ENCODE measurements at places on chromosomes 4 and X.

- no peak for DNase-seq
These were observed 79.4 kb downstream of the FAM53A start for GRCh38 chr4:1604706-1605205.

DNA sequence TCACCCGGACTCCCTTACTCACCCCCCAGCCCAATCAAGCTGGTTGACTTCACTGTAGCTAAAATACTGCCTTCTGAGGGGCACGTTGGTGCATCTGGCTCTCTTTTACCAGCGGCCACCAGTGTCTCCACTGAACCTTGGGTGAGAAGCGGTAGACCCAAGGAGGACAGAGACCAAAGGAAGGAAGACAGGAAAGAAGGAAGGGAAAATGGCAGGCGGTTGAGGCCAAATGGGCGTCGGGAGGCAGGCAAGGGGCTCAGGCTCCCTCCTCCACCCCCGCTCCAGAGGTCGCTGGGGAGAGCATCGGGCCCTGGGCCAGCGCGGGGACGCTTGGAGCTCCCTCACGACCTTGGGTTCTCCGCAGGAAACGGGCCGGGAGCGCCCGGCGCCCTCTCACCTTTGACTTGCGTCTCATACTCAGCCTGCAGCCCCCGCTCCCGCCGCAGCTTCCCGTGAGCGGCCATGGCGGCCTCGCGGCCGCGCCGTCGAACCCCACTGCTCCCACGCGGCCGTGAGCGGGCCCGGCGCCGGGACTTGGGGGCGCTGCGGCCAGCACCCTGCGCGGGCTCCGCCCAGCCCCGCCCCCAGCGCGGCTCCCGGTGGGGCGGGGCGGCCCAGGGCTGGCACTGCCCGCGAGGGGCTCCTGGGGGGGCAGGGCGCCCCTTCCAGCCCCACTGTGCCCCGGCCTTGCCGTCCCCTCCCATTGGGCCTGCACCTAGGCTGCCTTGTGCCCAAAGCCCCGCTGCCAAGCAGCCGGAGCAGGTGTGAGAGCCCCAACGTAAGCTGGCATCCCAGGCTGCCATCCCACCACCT lies at the start of gene ARHGAP4:
ARHGAP4 (minus strand) TSS at position 526 of the 813 bp plus-strand sequence; CDS start at position 464, 62 bp downstream.
- peak; percentile 43 for DNase-seq

DNA sequence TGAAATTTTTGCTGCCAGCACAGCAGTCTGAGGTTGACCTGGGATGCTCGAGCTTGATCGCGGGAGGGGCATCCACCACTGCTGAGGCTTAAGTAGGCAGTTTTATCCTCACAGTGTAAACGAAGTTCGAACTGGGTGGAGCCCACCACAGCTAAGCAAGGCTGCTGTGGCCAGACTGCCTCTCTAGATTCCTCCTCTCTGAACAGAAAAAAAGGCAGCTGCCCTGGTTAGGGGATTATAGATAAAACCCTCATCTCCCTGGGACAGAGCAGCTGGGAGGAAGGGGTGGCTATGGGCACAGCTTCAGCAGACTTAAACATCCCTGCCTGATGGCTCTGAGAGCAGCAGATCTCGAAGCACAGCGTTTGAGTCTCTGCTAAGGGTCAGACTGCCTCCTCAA lies 314.6 kb downstream of the STPG2 start:
- DNase-seq = peak; percentile 86

DNA sequence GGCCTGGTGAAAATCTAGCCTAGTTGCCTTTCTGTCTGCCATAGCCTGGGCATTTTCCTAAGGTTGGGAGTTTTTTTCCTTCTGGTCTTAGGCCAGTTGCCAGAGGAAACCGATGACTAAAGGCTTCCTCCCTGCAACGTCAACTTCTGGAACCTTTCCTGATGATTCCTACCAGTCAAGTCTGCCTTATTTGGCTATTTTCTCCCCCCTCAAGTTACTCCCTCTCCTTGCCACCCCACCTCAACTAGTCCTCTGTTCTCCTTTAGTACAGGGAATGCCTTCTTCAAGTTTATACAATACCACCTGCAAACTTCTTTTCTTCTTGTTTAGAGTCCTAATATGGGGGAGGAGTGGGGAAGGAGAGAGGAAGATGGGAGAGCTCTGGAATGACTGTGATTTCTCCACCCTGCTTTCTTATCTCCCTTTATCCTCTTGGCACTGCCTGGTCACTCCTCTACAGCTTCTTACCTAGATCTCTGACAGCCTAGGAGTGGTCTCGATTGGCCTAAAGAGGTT lies 10.6 kb downstream of the MSN start:
- DNase-seq = no peak

DNA sequence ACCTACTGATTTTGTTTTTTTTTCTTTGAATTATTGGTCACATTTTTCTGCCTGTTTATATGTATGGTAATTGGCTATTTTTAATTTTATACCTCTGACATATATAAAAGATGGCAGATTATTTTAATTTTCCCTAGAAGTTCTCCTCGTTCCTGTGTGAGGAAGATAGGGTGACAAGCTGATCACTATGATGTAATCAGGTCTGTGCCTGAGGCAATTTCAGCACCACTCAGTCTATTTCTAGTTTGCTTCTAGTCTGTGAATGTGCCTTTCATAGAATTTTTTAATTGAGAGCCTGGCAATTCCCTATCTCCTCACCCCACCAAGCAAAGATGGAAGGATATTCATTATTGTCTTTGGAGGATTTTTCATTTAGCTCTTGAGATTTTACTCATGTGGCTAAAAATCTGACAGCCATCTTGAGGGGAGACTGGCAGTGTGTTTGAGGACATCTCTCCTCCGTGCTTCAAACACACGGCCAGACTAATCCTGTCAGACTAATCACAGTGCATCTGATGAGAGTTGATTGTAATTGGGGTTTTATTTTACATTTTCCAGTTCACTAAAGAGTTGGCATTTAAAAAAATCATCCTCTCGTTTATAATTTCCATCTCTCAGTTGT lies 500.3 kb downstream of the TRIML1 start:
- no peak for DNase-seq

- peak; percentile 1 for DNase-seq
These were observed 11.9 kb upstream of the ADH7 start for GRCh38 chr4:99447079-99447478.

DNA sequence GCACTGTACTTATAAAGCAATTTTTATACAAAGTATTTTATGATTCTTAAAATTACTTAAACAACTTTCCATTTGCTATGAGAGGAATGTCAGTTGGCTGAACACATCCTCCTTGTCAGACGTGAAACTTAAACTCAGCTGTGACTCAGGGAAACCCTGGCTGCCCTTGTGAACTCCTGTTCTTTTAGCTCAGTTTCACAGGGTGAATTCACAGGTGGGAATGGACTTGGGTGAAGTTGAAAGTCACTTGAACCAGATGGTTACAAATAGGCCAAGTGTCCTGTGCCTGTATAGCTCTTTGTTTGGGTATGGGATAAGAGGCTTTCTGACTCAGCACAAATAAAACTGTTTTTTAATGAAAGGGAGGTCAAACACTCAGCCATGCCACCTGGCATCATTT lies 67.4 kb upstream of the FAM47B start:
- DNase-seq = no peak

DNA sequence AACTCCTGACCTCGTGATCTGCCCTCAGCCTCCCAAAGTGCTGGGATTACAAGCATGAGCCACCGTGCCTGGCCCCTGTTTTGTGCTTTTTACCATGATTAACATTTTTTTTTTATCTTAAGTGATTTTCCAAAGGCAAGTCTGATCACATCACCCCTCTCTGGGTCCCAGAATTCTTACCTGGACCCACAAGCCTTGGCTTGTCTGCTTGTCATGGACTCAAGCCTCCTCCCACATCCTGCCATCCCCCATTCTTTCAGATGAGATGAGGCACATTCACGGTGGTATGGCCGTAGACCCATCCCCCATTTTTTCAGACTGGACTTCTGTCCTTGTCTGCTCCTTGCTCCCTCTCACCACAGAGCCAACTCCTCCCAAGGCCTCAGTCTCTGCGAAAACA lies 55.3 kb downstream of the APLN start:
- no peak for DNase-seq

- DNase-seq = no peak
These were observed 124.6 kb upstream of the NAP1L5 start for GRCh38 chr4:88822034-88822789.

GRCh38 chr4:121192013-121192412 lies 27.9 kb upstream of the TNIP3 start:
- DNase-seq = no peak

GRCh38 chrX:104270212-104270611 lies 15.5 kb upstream of the ESX1 start:
- DNase-seq = peak; percentile 9

DNA sequence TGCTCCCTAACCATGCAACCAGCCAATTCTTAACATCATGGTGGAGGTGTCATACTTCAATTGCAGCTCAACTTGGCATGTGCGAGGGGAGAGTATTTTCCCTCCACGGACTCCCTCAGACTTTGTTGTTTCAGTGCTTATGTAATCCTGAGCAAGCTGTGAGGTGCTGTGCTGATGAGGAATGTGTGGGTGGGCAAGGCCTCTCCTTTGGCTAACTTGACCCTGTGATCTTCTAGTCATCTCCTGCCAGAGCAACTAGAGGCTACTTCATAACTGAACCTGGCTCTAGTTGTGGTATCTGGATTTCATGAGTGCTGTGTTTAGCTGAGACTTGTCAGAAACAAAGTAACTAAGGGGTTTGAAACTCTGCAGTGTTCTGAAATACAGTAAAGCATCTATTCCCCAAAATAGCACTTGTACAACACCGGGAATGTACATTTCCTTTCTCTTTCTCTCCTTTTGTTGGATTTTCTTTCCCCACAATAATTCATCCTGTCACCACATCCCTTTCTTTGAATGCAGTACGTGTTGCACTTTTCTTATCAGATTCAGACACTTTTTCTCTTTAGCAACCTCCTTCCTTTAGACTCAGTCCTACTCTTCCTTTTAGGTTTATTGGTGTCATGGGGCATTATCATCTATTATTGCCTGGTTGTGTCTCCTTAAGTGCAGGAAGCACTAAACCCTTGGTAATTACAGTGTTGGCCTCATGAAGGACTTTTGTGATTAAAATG lies 415.2 kb upstream of the NR3C2 start:
- DNase-seq = no peak

DNA sequence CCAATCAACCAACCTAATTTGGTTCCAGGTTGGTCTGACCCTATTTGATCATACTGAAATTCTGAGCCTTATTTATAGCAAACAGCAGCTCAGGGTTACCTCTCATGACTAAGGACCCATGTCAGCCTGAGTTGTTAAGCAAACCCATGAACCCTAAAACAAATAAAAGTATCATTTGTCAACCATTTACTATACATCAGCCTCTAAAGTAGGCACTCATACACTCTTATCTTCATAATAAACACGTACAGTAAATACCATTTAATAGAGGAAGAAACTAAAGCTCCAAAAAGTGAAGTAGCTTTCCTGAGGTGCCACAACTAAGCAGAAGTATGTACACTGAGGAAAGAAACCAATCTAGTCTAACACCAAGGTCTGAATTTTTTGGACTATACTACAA lies 25.2 kb downstream of the MANBA start:
- DNase-seq = no peak

DNA sequence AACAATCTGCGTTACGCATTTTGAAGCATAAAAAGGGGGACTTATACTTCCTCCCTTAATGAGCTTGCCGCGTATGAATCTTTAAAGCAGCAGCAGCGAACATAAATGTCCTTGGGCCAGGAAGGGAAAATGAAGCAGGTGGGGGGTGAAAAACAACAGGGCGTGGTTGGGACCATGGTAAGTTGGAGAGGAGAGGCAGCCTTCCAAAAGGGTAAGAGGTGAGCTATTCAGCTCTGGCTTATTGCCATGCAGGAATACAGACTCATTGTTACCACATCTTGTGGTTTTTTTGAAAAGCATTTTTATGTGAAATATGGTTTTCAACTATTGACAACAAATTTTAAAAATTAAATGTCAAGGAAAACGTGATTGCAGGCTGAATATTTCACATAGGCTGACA lies 710.7 kb upstream of the FAM241A start:
- no peak for DNase-seq

GRCh38 chr4:20890761-20891160 lies 190.5 kb downstream of the PACRGL start:
- DNase-seq = no peak

DNA sequence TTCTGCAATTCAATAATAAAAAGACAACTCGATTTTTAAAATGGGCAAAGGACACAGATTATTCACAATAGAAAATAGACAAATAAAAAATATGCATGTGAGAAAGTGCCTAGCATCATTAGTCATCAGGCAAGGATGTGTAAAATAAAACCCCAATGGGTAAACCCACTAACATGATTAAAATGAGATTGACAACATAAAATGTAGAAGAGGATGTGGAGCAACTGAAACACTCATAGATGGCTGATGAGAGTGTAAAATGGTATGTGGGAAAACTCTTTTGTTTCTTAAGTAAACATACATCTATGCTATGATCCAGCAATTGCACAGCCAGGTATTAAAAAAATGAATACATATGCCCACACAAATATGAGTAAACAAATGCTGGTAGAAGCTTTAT lies 177.6 kb downstream of the IQCM start:
- peak; percentile 6 for DNase-seq

GRCh38 chr4:132642016-132642817 lies 506.9 kb upstream of the PCDH10 start:
- peak; percentile 70 for DNase-seq

- DNase-seq = no peak
These were observed 14.2 kb upstream of the TIMM8A start for GRCh38 chrX:101362757-101363156.

- peak; percentile 36 for DNase-seq
These were observed 89.2 kb downstream of the WDFY3 start for GRCh38 chr4:84877051-84877833.

GRCh38 chr4:8558080-8558960 lies 21.9 kb upstream of the GPR78 start:
- no peak for DNase-seq

GRCh38 chr4:101346351-101347266 lies 717 bp downstream of the PPP3CA start:
- peak; percentile 78 for DNase-seq

DNA sequence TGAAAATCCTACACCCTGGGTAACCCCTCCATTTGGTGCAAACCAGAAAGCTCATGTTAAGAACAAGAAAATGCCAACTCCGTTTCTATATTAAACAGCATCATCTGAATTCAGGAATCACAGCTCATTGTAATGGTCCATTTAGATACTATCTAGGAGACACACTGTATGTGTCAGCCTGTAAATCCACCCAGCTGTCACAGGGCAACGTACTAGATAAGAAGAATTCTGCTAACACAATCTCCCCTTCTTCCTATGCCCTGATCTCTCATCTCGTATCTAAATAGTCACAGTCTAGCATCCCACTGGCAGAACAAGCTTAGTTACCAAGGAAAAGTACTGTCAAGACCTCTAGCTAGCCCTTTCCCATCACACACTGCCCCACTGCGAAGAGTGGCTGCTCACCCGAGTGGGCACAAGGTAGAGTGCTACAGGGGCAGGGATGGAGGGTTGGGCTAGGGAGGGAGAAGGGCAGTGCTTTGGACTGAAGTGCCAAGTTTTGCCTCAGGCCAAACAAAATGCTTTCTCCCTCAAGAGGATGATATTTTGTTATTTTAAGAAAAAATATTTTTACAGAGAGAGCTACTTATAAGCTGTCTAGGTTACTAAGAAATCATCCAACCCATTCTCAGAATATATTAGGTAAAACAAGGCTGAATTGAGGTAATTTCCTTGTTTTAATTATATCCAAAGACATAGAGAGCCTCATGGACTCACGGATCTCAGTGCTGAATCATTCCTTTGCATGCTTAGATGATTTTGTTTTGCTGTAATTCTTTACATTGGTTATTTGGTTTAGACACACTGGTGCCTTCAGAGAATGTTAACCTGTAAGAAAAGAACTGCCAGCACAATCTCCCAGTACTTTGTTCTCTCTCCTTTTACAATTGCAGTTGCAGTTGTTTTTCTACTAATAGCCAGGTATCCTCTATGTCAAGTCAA lies 196.6 kb downstream of the PRDM5 start:
- no peak for DNase-seq

GRCh38 chrX:111823128-111823527 lies 52.9 kb upstream of the TRPC5OS start:
- peak; percentile 74 for DNase-seq
